ENCODE measurements at places on chromosomes 7 and 10.

GRCh38 chr7:145219461-145219860 is 383.6 kb upstream of the TPK1 start:
- DNase-seq: no peak

DNA sequence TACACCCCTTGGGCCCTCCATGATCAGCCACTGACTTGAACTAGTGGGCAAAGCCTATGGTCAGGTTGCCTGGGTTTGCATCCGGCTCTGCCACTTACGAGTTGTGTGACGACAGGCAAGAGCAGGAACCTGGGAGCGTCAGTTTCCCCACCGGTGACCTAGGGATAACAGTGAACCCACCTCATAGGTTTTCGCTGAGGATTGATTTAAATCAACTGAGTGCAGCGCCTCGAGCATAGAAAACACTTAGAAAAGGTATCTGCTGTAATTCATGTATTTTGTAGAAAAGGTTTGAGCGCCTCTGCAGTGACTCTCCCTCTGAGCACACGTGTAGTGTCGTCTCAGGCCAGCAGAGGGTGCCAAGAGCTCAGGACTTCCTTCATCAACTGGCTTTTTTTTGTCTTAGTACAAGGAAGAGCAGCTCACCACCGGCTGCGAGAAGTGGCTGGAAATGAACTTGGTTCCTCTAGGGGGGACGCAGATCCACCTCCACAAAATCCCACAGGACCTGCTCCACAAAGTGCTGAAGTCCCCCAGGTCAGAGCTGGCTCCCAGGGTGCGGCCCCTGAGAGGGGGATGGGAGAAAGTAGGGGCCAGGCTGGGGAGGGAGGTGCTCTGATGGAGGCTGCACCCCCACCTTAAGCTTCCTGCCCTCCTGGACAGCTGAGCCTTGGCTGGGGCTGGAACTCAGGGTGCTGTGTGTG is 27.7 kb downstream of the BTBD16 start:
- DNase-seq: peak; percentile 48

DNA sequence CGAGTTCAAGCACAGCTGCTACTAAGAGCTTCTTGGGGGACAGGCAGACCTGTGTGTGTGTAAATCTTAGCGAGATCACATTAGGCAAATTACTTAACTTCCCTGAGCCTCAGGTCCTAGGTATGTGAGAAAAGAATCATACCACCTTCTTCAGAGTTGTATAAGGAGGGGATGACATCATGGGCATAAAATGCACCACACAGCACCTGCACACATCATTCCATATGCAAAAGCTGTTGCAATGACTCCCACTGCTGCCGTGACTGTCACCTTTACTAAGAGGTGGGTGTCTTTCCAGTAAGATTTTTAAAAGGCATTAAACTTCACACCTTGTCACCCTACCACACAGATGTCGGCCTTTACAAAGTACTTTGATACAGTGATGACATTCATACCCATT is 146.0 kb downstream of the FANK1 start:
- DNase-seq: no peak

DNA sequence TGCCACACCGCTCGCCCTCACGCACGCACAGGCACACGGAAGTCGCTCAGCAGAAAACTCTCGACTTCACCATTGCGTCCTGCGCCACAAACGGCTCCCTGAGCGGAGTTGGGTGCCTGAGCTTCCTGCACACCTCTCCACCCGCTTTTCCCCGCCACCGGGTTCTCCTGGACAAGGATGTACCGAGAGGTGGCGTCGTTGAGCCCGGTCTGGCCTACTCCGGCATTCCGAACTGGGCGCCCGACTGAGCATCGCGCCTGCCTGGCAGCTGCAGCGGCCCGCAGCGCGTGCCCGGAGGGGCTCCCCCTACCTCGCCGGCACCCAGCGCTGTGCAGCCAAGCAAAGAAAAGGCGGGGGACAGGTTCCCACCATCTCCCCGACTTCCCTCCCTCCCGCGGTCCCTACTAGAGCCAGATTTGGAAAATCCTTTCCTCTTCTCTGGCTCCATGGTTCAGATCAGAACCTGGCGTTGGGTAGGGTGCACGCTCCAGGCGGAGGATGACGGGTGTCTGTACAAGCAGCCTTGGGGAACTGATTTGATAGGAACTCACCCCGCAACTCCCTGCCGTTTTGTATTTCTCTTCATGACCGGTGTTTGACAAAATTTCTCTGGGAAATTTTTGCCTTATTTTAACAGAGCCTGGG is 1.7 kb downstream of the SORCS3 start:
- no peak for DNase-seq

DNA sequence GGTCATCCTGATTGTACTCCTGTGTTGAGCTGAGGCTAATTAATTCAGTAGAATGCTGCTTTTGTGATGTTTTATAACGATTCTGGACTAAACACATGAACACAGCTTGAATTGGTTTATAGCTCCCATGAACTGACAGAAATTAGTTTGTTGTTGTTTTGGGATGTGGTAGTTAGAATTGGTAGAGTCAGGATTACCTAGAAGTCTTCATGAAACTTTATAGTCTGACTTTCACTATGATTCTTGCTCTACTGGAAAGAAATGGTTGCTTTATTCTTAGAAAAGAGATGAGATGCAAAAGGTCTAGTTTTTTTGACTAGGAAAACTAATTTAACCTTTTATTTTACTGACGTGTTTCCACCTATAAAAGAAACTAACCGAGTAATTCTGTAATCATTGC is 23.4 kb upstream of the TRUB1 start:
- DNase-seq: no peak

DNA sequence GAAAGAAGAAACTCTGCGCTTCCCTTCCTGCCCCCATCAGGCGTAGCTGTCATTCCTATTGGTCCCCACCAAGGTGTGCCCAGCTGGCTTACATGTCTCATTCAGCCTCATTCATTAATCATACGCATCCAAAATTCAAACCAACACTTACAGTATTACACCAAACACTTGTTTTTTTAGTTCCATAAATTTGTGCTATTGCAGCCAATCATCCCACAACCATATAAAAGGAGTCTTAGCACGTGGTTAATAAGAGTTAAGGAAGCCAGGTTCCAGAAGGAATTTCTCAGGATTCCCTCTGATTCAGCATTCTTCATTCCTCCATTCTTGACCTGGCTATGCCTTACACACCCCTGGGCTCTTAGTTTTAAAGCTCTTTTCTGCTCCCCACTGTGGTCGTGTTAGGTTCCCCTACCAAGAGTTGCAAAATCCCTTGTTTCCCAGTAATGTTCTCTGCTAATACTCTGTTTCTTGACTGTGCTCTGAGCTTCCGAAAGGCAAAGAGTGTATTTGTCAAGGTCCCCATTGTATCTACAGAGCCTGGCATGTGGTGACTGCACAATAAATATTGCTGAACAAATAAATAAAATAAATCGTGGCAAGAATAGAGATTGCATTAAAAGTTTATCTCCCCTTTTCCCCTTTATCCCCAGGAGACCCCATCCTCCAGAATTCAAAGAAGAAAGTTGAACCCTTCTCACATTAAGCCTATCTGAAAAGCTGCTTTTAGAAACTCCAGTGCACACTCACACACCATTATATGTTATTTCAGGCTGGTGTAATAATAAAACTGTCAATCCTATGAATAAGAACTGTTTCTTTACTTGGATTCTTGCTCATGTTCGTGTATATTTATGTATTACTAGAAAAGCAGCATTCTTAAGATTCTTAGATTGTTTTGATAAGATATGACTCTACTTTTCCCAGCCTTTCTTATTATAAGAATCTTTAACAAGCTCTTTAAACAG is 514.4 kb downstream of the INHBA start:
- DNase-seq: no peak

- no peak for DNase-seq
These were observed 91.3 kb downstream of the POU6F2 start for GRCh38 chr7:39069031-39069430.

- DNase-seq: no peak
These were observed 251.7 kb upstream of the CXCL12 start for GRCh38 chr10:44636625-44637024.

GRCh38 chr10:78972160-78972946 is 96.4 kb upstream of the ZMIZ1 start:
- no peak for DNase-seq

DNA sequence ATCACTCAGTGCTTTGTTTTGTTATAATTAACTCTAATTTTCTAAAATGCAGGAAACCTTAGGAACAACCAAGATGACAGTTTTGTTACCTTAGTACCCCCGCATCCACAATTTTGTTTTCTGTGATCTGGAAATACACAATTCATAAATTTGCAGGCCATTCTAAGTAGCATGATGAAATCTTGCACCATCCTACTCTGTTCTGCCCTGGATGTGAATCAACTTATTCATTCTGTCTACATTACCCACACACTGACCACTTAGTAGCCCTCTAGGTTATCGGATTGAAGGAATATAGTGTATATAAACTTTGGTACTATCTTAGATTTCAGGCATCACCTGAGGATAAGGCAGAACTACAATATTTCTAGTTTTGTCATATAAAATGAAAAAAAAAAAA is 155.9 kb downstream of the CTTNBP2 start:
- no peak for DNase-seq

DNA sequence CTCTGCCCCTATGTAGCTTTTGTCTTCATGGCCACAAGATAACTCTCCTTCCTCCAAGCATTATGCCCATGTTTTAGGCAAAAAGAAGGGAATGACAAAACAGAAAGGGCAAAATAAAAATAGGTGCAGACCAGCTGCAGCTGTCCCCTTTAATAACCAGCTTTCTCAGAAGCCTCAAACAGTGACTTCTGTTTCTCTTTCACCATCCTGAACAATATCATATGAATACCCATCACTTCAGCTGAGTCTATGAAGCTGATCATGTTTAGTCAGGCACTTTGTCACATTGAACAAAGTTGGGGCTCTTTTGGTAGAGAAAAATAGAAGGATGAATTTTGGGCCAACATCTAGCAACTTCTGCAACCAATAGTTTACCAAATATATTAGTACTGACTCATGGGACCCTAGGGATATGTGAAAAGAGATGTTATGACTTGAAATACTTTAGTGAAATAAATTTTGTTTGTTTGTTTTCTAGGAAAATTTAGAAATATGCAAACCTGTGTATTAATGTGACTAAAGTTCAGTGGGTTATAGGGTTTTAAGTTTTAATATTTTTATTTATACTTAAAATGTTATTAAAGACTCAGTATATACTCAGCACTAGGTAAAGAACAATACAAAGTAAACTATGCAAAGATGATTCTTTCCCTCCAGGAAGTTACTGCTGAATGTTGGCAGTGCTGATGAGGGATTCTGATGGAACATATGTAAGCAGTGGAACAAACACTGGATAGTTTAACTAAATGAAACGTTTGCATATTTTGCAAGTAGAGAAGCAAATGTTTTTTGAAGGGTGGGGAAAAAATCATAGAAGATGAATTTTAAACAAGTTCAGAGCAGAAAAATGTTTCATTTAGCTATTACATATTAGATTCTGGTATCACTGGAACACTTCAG is 133.7 kb downstream of the FOXP2 start:
- no peak for DNase-seq

GRCh38 chr10:117259279-117259678 is 18.4 kb downstream of the SLC18A2 start:
- no peak for DNase-seq

DNA sequence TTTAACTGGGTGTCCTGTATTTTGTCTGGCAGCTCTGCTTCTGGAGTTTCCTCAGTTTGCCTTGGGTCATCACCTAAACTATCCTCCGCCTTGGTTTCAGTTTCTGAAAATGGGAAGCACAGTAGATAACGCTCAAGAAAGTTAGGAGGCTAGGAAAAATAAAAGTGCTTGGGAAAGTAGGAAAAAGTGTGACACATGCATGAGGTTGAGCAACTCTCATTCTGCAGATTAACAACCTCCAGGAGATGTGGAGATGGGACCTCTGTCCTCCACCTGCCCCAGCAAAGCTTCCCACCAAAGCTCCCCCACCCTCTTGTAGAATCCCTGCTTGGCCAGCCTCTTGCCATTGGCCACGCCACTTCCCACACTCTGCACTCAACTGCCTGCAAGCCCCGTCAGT is 13.1 kb upstream of the ZCCHC24 start:
- DNase-seq: no peak

DNA sequence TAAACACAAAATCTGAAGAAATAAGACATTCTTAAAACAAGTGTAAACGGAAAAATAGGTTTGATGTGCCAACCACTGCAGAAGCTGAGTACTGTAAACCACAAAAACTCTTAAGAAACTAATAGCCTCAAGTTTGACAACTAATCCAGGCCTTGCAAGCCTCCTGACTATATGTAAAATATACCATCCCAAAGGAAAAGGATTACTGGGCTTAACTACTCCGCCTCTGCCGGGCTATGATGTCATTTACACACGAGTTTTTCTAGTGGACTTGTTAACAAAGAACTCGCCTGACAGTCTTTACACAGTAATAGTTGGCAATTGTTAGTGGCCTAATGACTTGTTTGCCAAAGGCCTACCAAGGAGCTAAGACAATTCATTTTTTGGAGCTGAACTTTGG is 2.1 kb downstream of the KIF5B start:
- DNase-seq: no peak

DNA sequence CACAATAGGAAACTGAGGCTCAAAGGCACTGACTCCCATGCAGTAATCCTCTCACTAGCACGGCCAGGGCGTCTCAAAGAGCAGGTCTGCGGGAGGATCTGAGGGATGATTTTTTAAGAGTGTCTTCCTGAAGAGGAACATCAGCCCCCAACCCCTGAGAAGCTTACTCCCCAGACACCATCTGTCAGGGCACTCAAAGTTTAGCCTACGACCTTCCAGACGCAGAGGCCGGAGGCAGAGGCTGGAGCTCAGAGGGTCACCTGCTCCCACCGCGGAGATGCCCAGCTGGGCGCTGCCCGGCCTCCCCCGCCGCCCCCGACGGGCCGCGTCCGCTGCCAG is 1.7 kb downstream of the ZNF777 start:
- no peak for DNase-seq

DNA sequence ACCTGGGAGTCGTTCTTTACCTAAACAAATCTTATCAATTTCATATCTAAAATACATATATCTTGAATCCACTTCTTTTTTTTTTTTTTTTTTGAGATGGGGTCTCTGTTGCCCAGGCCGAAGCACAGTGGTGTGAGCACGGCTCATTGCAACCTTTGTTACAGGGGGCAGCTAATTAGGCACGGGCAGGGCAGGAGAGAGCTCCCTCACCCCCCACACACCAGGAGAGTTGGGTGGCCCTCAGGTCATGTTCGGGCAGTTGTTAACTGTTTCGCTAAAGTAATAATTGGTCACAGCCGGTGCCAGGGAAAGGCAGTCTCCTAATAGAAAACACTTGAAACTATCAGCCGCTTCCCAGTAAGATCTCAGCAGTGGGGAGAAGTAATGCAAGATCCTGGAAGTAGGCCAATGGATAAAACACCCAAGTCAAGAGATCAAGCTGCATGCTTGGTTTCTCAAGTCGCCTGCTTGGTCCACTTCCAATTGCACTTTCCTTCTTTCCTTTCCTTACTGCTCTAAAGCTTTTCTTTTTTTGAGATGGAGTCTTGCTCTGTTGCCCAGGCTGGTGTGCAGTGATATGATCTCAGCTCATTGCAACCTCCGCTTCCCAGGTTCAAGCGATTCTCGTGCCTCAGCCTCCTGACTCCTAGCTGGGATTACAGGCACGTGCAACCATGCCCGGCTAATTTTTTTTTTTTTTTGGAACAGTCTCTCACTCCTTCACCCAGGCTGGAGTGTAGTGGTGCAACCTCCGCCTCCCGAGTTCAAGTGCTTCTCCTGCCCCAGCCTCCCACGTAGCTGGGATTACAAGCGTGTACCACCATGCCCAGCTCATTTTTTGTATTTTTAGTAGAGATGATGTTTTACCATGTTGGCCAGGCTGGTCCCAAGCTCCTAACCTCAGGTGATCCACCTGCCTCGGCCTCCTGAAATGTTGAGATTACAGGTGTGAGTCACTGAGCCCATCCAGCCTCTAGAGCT is 21.3 kb upstream of the EFCAB10 start:
- no peak for DNase-seq

All from CD4-positive, alpha-beta T cell treated with Interferon alpha-2 for 1 hour (primary cell).